GM04503 (cell line): ENCODE measurements at places on chromosomes 13 and 19.

DNA sequence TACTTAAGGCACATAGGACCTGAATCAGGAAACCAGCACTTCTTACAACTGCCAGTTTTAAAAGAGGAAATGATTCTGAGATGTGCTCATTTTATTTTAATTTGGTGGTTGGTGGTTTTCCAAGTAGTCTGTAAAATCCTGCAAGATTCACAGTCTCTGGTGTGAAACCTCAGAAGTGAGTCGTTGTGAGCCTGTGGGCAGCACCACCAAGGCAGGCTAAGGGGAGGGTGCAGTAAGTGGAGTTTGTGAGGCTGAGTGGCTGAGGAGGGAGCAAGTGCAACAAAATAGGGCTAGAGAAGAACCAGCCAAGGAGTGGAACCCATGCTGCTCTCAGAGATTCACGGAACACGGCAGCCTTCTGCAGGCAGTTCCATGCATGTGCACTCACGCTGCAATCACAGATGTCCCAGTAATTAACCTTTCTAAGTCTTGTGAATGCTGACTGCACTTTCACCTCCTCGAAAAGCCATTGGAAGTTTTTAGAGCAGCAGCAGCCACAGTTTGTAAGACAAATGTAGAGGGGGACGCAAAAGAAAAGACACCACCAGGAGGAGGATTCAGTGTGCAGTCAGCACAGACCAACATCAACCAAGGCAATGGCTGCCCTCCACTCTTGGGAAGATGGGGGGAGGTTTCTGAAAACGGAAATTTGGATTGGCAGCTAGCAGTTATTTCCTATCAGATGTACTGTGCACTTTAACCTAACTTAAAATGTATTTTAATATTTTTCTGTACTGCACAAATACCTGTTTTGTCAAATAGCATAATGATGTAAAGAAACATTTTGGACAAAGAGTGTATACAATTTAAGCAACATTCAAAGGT is 44.9 kb downstream of the ESD start:
- peak; percentile 23 for DNase-seq

DNA sequence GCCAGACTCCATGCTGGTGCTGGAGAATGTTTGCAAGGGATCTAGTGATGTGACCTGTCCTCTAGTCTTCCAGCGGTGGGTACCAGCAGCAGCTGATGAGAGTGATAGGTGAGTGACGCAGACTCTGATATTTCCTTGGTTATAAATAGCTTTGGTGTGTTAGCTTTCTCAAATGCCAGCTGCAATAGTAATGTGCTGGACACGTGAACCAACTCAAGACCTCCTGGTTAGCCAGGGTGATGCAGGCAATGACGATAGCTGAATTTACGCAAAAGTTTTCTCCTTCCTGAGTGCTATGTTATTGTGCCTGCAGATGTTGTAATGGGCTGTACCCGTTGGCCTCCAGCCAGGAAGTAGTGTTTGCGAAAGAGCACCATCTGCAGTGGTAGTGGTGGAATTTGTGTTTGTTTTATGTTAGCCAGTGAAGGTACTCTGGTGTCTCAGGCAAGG is 129.5 kb downstream of the CYSLTR2 start:
- DNase-seq: peak; percentile 82

DNA sequence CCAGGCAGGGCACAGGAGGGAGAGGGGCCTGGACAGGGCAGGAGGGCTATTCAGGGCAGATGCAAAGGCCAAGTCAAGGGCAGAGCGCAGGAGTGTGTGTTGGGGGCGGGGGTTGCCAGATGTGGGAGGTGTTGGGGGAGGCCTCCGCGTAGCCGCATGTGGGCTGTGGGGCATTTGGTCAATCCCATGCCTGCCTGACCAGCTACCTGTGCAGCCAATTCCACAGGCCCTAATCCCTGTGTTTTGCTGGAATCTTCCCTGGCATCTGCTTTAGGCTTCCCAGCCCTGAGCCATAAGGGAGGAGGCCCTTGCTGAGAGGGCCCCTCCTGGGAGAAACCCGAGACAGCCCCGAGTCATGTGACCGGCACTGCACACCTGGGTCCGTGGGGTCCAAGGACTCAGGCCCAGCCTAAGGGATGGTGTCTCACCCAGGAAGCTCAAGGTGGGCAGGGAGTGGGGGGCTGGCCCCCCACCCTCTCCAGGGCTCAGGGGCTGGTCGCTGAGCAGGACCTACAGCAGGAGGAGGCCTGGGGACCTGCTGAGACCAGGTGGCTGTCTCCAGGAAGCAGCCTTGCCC is 20.3 kb downstream of the RFX1 start:
- no peak for DNase-seq

- peak; percentile 21 for DNase-seq
These were observed 30.1 kb downstream of the ZAR1L start for GRCh38 chr13:32284927-32285632.

DNA sequence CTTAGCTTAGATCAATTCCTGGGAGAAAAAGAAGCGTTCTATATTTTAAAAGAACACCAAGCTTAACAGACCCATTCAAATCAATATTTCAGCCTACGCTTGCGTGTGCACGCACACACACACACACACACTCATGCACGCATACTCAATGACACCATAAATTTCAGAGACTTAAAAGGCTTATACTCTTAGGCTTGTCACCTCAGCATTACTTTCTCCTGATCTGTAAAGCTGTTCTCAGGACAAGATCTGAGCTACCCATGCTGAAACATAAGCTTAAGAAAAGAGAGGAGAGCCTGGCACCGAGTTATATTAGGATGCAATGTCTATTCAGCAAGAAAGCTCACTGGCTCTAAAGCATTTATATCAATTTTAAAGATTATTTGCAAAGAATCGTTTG is 368.5 kb downstream of the FGF14 start:
- DNase-seq: no peak

GRCh38 chr19:41707502-41707812 is 969 bp upstream of the CEACAM5 start:
- DNase-seq: no peak

DNA sequence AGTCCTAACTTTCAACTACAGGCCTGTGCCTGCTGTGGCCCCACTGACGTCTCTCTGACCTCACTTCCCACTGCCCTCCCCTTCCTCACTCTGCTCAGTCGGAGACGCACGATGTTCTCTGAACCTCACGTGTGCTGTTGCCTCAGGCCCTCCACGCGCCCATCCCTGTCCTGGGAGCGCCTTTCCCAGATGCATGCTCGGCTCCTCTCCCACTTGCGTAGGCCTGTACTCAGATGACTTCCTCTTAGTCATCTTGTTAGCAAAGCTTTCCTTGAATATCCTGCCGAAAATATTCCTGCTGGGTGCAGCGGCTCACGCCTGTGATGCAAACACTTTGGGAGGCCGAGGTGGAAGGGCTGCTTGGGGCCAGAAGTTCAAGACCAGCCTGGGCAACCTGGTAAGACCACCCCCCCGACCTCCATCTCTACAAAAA is 9.3 kb upstream of the SYT5 start:
- DNase-seq: peak; percentile 68

DNA sequence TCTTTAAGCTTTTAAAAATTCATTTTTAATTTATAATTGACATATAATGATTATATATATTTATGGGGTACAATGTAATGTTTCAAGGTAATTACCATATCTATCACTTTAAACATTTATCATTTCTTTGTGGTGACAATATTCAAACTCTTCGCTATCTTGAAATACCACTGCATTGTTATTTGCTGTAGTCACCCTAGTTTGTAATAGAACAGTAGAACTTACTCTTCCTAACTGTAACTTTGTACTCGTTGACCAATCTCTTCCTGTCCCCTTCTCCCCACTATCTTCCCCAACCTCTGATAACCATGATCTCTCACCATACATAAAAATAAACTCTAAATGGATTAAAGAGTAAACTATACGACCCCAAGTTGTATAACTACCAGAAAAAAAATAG is 20.4 kb downstream of the COG6 start:
- no peak for DNase-seq

DNA sequence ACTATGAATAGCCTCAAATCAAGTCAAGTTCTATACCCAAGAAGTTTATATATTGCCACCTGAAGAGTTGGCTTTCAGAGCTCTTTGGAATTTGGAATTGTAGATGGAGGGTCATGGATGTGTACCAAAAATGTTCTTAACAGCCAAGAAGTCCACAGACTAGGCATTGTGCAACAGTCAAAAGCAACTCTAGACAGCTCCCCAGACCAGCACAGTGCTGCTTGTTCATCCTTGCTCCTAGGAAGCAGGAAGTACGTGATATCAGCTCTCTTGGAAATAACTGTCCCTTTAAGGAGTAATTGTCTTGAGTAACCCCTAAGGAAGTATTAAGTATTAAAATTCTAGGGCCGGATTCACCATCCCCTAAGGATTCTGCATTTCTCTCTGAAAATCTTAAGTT is 30.7 kb upstream of the IL17D start:
- DNase-seq: peak; percentile 10

- no peak for DNase-seq
These were observed 963 bp downstream of the VPS36 start for GRCh38 chr13:52449331-52450011.

DNA sequence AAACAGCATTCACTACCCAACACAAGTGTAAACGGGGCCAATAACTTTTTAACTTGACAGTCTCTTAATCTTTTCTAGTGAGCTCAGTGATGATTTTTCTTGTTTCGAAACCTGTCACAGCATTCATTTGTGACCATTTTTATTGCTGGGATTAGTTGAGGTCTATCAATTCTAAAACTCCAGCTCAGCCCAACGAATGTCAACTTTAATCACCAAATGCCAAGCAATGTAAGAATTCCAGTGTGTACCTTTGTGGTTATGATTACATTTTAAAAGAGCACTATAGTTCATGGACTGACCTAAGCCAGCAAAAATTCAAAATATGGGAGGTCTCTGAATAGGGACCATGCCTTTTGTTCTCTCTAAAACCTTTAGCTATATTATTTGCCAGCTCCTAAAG is 694.3 kb upstream of the SGCG start:
- DNase-seq: no peak

- DNase-seq: no peak
These were observed 8.6 kb downstream of the FPR3 start for GRCh38 chr19:51803519-51803918.

- DNase-seq: no peak
These were observed 6.6 kb upstream of the ZDHHC20 start for GRCh38 chr13:21465710-21466160.

GRCh38 chr19:16522559-16523377 is 19.5 kb downstream of the CHERP start:
- no peak for DNase-seq

- no peak for DNase-seq
These were observed 13.5 kb downstream of the DPF1 start for GRCh38 chr19:38210458-38210987.

DNA sequence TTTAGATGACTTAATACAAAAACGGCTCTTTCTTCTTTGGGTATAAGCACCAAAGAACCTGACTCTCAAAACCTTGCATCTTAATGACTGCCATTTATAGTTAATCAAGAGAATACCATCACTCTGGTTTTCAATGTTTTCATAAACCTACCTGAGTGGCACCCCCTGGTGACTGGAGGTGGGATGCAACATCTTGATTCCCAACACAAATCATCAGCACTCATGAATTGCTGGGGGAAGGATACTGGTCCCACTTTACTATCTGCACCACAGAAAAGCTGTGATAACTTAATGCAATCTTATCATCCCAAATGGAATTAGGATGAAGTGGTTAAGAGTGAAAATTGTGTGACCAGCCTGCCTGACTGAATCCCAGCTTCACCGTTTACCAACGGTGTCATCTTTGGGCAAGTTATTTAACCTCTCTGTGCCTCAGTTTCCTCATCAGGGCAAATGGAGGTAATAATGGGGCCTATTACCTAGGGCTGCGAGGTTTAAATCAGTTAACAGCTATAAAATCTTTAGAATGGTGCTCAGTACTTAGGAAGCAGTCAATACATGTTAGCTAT is 366.4 kb downstream of the KLF12 start:
- DNase-seq: no peak

GRCh38 chr13:93709506-93710244 is 483.1 kb downstream of the GPC6 start:
- DNase-seq: no peak

DNA sequence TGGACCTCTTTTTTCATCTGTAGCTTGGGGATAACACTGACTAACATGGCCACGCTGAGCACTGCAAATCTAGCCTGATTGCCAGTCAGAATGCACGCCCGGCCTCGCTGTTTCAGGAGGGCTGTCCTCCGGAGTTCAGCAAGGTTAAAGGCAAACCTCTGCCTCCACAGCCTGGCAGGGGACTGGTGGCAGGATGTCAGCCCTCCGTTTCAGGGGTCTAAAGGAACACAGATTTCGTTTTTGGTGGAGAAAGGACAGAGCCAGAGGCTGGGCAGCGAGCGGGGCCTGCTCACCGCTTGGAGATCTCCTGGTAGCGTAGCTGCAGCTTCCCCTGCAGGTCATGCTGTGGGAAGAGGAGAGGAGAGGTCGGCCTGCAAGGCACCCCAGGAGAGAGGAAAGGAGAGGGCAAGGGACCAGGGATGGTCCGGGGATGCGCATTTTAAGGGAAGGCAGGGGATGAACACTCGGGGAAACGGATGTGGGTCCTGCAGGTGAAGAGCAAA is 560 bp downstream of the NDUFA7 start:
- no peak for DNase-seq
